Right hindlimb (tissue), 1 donor: ENCODE measurements at places on chromosomes 2 and 18.

GRCh38 chr2:70469435-70469834, 84.2 kb downstream of the TGFA start:
- DNase-seq, result no peak

- no peak for DNase-seq
These were observed 1.4 kb downstream of the UGT1A5 start for GRCh38 chr2:233714121-233714520.

DNA sequence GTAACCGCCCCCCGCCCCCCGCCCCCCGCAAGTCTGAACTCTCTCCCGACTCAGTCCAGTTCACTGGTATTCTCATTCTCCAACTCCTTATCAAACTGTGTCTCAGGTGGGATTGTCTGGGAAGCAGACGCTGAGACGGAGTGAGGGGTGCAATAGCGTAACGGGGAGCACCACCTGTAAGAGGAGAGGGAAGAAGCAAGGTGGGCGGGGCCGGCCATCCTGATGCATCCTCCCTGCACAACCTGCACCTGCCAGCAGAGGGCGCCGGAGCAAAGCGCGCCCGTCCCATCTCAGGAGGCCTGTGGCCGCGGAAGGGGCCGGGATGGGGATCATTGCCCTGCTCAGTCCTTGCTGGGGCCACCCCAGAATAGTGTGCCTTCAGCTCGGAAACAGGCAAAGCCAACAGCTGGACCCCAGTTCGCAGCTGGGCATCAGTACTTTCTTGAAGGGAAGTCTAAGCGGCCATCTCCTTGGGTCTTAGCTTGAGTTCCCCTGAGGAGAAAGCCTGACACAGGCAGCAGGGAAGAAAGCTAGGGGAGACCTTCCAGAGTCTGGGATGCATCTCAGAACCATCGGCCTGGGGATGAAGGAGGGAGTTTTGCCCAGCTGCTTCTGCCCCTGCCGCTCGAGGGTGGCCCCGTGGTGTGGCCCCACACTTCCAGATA, 208.0 kb downstream of the TFCP2L1 start:
- no peak for DNase-seq

DNA sequence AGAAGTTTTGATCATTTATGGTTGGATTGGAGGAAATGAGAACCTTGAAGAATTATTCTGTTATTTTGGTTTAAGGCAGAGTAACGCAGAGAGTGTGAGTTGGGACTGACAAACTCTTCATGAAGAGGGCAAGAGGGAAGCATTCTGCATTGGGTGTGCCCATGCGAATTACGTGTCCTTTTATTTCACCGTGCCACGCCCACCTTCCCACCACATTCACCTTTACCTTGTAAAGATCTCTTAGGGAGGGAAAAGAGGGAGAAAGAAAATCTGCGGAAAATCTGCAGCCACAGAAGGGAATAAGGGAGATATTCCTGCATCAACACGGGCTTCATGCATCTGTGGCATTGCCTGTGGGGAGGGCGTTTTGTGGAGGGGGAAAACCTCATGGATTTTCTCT, 31.8 kb downstream of the SLC9A4 start:
- DNase-seq, result no peak

- DNase-seq, result no peak
These were observed 4.9 kb upstream of the NEUROD1 start for GRCh38 chr2:181685150-181685688.

DNA sequence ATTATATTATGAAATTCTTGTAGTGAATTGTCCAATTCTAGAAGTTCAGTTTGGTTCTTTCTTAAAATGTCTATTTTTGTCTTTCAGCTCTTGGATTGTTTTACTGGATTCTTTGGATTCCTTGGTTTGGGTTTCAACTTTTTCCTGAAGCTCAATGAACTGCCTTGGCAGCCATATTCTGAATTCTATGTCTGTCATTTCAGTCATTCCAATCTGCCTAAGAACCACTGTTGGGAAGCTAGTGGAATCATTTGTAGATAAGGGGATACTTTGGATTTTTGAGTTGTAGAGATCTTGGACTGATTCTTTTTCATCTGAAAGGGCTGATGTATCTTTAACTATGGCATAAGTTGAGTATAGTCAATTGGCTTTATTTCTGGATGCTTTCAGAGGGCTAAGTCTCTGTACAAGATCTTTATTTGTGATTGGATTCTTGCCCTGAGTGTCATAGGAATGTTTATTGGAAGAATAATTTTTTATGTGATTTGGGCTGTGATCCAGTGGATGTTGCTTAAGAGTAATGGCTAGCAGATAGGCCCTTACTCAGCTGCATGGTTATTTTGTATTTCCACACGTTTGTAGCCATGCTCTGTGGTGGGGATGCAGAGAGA, 42.3 kb downstream of the SERPINB7 start:
- DNase-seq, result no peak

GRCh38 chr2:181152226-181152625, 171.8 kb downstream of the UBE2E3 start:
- DNase-seq, result no peak

DNA sequence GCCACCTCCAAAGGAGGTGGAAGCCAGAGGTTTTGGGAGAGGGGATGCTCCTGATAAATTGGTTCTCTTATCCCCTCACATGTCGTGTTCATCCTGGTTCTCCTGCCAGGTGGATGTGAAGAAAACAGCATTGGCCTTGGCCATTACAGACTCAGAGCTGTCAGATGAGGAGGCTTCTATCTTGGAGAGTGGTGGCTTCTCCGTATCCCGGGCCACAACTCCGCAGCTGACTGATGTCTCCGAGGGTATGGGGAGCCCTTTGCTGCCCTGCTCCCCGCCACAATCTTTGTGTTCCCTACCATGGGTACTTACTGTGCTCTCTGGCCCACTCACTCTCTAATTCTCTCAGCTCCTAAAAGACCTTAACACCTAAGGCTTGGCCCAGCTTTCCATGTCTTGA, 3.5 kb downstream of the RETREG2 start:
- DNase-seq, result no peak

- DNase-seq, result peak; percentile 25
These were observed 927.0 kb upstream of the CRIM1 start for GRCh38 chr2:35428548-35428947.
